Stimulated activated CD4-positive, alpha-beta T cell treated with anti-CD3 and anti-CD28 coated beads, TNF-alpha, amount 100 ng/mL, for 48 hours (primary cell): ENCODE measurements at places on chromosomes 7 and 10.
A peak's percentile ranks its signal among the peaks of the same experiment; 100 is the strongest.

DNA sequence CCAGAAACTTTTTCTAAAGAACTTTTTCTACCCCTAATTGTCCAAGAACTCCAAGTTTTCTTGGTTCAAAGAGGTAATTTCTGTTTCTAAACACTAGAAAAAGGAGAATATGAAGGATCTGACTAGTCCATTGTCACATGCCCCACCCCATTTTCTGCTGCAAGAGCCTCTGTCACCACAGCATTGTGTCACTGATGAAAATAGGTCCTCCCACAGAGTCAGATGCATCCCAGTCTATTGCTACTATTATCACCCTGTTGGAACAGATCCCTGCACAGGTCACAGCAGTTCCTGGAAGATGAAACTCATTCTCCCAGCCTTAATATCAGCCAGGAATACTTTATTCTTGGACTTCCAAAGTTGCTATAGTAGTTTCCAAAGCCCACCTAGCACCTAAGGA, 7.5 kb upstream of the CFTR start:
- no peak for DNase-seq

DNA sequence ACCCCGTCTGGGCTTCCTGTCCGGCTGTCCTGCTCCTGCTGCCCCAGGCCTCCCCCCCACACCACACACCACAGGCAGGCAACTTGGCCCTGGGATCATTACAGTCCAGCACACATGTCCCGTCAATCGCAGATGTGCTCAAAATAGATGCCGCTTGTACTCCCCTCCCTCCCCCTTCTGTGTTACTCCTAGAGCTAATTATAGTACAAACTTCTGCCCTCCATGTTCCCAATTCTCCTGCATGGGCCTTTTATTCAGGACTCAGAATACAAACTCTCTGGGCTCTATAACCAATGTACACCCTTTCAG, at the start of gene SYNPO2L:
TSS of gene SYNPO2L (minus strand) at position 40 of the 309 bp plus-strand sequence. CDS start 107 bp downstream, outside the sequence.
- no peak for DNase-seq

DNA sequence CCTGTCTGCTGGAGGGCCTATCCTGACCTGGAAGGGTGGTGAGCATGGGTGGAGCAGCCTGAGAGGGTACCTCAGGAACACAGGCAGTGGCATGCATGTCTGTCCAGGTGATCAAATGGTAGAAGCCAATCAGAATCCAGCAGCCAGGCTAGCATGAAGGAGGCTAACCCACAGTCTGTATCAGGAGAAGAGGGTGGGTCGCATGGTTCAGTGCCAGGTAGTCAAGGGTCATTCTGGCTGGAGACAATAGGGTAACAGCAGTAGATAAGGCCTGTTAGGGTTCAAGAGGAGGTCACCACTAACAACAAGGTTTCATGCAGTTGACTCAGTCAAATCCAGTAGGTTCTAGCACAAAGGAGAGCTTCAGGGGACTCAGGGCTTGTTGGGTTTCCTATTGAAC, 10.4 kb downstream of the ALDH18A1 start:
- no peak for DNase-seq

DNA sequence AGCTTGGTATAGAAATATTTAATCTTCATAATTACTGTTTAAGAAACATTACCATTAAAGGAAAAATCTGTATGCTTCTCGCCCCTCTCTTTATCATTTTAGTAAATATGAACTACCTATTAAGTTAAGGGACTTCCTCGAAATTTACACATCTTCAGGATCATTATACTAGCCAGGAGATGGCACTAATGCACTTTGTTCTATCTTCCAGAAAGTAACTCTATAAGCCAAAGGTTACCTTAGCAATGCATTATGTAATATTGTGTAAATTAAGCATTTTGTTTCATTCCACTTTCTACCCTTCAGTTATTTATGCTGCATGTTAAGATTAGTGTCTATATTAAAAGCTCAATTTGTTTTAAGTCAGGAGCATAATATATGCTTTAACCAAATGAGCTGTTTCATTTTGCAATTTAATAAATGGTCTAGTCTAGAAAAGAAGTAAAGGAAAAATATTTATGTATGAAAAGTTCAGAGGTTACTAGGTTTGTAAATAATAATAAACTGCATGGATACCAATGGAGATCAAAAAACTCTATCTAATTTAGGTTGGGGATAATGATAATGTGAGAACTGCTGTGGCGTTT, 128.5 kb downstream of the ANKRD7 start:
- no peak for DNase-seq

- no peak for DNase-seq
Observed at GRCh38 chr10:100339236-100339635, 7.8 kb upstream of the SCD start.

- DNase-seq: no peak
Observed at GRCh38 chr10:58734116-58734515, 221.4 kb downstream of the BICC1 start.

- no peak for DNase-seq
Observed at GRCh38 chr10:92848037-92848440, 281 bp upstream of the EXOC6 start.

GRCh38 chr10:36531621-36532020, 593.8 kb upstream of the ANKRD30A start:
- no peak for DNase-seq

DNA sequence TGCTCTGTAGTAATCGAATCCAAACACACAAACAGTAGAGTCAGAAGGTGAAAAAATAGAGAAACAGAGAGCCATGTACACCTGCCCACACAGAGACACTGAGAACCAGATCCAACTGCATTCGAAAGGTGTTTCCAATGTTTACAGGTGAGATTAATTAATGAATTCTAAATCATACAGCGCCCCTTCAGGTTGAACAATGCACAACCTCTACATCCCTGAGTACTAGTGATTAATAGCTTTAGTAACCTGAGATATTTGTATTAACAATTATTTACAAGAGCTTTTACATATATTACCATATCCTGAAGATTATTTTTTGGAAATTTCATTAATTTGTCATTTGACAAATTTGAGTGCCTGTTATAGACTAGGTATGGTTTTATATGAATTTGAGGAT, 7.6 kb upstream of the MRC1 start:
- DNase-seq: no peak

DNA sequence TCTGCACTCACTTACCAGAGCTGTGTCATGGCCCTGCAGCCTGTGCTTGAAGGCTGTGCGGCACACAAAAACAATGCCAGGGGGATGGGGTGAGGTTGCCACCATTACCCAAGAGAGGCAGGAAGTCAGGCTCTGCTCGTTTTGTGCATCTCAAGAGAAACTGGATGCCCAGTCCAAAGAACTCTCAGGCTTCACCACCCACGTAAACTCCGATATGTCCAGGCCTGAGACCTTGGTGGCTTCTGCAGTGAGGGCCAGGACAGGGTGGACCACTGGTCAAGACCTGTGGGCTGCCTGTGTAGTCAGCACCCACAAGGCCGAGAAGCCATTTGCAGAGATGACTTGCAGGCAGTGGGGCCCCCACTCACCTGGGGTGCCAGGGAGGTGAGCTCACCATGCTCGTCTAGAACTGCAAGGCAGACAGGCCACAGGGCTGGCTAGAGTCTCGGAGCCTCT, 54.7 kb upstream of the EBF3 start:
- DNase-seq: no peak

DNA sequence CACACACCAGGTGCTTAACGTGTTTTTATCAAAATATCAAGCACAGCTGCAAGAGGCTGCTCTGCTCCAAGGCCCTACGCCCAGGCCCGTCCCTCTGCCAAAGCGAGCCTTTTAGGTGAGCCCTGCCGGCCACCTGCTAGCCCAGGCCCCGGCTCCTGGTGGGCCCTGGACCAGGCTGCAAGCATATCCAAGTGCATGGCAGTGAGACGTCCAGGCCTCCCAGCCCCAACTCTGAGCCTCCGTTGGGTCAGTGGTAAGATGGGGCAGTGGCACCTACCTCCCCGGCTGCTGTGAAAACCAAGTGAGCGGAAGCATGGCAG, 136.2 kb downstream of the LHPP start:
- no peak for DNase-seq

DNA sequence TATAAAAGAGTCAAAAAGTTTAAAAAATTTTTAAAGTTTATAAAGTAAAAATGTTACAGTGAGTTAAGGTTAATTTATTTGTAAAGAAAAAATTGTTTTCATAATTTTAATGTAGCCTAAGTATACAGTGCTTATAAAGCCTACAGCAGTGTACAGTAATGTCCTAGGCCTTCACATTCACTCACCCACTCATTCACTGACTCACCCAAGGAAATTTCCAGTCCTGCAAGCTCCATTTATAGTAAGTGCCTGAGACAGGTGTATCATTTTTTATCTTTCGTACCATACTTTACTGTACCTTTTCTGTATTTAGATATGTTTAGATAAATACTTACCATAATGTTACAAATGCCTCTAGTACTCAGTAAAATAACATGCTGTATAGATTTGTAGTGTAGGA, 269.7 kb upstream of the PHF14 start:
- no peak for DNase-seq

DNA sequence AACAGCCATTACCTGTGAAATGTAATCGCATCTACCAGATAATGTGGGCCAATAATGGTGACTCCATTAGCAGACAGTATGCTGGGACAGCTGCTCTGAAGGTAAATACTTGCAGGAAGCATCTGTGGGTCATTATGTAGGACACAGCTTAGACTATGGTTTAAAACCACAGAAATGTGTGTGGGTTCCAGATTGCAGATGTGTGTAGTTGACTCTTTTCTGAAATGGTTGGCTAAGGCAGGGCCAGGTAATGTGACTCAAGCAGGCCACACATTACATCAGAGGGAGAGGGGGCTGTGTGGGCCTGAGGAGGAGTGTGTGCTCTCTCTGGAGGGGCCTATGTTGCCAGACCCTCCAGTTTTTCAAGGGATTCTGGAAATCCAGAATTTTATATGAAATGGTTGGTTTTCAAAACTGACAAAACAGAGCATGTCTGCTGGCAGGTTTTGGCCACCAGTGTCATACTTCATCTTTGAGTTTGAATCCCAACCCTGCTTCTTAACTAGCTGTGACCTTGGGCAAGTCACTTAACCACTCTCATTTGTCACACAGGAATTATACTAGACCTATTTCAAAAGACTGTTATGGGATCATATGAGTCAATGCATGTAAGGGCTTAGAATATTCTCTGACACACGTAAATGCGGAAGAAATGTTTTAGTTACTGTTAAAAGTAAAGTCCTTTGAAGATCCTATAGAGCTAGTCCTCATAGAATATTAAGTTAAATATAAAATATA, 64.5 kb downstream of the MCMBP start:
- DNase-seq: no peak

DNA sequence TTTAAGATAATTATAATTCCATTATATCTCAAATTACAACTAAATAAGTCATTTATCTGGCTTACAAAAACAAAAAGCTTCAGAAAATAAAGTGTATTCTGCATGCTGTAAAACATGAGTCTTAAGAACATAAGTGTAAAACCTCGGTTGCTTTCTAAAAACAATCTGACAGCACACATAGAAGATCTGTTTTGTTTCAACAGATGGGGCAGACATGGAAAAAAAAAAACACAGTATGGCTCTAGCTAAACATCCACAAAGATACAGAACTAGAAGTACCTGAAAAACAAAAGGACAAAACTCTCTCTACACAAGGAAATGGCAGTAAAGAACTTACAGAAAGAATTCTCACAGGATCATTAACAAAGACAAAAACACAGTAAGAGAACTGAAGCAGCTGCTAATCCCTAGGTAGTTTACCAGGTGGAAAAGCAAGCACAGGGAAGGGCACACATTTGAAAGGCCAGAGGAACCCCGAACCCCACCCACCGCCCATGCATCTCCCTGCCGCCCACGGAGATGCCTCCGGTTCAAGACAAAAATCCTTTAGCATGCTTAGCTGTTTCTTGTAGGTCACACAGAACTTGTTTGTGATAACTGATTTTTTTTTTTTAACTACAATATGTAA, 42.5 kb downstream of the DLD start:
- no peak for DNase-seq

GRCh38 chr7:143269251-143269650, 6.0 kb downstream of the GSTK1 start:
- DNase-seq: no peak

DNA sequence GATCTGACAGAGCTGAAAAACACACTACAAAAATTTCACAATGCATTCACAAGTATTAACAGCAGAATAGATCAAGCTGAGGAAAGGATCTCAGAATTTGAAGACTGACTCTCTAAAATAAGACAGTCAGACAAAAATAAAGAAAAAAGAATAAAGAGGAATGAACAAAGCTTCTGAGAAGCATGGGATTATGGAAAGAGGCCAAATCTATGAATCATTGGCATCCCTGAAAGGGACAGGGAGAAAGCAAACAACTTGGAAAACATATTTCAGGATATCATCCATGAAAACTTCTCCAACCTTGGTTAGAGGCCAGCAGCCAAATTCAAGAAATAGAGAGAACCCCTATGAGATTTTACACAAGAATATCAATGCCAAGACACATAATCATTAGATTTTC, 804.8 kb upstream of the IGFBP3 start:
- no peak for DNase-seq

DNA sequence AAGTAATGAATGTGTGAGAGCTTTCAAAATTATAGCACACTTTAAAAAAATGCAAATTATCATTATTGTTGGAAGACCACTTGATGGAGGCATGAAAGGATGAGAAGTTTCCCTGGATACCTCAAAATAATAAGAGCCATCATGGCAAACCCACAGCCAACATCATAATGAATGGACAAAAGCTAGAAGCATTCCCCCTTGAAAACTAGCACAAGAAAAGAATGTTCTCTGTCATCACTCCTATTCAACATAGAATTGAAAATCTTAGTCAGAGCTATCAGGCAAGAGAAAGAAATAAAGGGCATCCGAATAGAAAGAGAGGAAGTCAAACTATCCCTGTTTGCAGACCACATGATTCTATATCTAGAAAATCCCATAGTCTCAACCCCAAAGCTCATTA, 887.2 kb upstream of the LRRTM3 start:
- no peak for DNase-seq

DNA sequence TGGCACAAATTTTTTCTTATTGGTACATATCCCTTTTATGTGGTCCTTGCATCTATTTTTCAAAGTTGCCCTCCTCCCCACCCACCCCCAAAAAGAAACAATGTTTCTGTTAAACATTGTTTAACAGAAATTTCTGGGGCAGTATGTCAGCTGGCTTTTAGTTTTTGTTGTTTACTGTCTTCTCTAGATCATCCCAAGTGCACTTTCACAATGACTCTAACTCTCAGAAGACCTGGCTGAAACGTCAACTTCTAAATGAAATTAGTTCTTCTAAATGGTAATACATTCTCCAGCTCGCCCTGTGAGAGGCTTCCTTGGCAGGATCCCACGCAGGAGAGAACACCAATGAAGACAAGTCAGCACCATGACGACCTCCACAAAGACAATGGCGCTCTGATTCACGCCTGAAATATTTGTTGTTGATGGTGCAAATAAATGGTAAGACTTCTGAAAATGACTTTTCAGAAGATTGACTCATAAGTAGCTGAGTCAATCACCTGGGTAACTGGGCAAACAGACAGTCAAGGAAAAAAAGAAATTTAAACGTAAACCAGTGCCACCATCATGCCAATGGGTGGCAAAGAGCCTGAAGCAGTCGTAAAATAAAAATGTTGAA, 293.7 kb downstream of the FZD1 start:
- no peak for DNase-seq

- DNase-seq: peak; percentile 50
Observed at GRCh38 chr10:33265621-33266020, 68.8 kb downstream of the NRP1 start.

- DNase-seq: no peak
Observed at GRCh38 chr7:101273206-101273605, 28.3 kb upstream of the FIS1 start.

- DNase-seq: no peak
Observed at GRCh38 chr10:76399226-76399625, 967.8 kb downstream of the LRMDA start.
